ENCODE measurements at places on chromosomes 16 and 17. TPM values are rescaled to one million over a fixed set of nuclear protein-coding genes. Genes with fewer than 3 reads are reported as not detected.

Gene CD300A
- total RNA-seq = 0.06 TPM

Gene MSLN
- 3.7 TPM for total RNA-seq

Gene P3H4
- 31.0 TPM for total RNA-seq

Gene PDF
- 41.4 TPM for total RNA-seq

Gene SMIM5
- total RNA-seq = 1.0 TPM

All from A549 treated with AZD2906 at 1 μM for 4 hours (cell line).